GM04503 (cell line): ENCODE measurements at places on chromosomes 4 and X.

DNA sequence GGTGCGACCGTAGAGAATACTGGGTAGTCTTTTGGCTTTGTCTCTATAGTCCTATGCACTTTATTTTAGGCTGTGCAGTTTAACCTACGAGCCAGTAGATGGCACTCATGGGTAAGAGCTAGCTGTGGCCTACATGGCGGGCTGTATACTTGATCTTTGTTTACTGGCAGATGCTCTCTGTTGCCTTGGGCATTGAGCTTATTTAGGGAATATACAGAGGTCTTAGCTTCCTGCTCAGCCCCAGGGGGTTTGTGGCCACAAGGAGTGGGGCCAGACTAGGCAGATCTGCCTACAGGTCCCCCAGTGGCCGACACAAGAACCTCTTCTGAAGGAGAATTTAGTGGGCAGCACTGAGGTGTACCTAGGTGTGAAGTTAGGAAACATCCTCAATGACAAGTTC, 227.6 kb upstream of the HDX start:
- DNase-seq, result peak; percentile 4

- DNase-seq, result no peak
Observed at GRCh38 chrX:120136128-120136527, 20.4 kb upstream of the RHOXF1 start.

- DNase-seq, result no peak
Observed at GRCh38 chr4:35963383-35963782, 280.9 kb downstream of the ARAP2 start.

- no peak for DNase-seq
Observed at GRCh38 chr4:64584981-64585557, 175.8 kb upstream of the TECRL start.

- DNase-seq, result no peak
Observed at GRCh38 chr4:73985528-73985852, 2.5 kb downstream of the PPBP start.

GRCh38 chrX:72317139-72317538, 11.4 kb upstream of the CITED1 start:
- DNase-seq, result no peak

DNA sequence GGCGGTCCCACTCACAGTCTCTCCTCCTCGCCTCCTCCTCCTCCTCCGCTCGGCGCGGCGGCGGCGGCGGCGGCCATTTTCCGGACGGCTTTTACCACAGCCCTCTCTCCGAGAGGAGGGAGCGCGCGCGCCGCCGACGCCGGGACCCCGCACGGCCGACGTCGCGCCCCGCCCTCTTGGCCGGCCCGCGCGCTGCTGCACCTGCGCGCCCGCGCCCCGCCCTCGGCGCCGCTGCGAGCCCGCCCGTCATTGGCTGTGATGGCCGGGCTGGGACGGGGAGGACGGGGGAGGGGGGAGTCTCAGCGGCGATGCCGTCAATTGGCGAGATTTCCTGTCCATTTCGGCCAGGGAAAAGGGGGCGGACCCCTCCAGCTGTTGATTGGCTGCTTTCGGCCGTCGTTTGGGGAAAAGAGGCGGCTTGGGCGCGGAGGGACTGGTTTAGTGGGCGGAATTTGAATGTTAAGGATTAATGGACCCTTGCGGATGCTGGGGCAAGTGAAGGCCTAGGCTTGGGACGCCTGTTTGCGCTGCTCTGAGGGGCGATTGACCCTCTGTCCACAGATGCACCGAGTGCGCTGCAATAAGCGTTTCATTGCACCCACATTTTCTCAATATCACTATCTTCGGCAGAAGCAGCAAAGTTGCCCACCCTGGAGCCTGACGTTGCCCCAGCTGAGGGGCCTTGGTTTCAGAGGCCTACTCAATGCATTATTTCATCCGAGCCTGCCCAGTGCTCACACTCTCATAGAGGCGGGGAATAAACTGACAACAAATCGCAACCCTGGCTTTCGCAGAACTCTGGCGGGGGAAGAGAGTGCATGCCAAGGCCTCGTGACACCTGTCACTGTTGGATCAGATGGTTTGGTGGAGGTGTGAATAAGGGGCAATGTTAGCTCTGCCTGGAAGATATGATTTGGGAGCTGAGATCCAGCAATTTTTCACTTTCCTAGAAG, at the start of gene MECP2:
MECP2 (minus strand) TSS at position 129 of the 953 bp plus-strand sequence.
- peak; percentile 50 for DNase-seq

- DNase-seq, result no peak
Observed at GRCh38 chr4:102678107-102678506, 82.7 kb downstream of the MANBA start.

DNA sequence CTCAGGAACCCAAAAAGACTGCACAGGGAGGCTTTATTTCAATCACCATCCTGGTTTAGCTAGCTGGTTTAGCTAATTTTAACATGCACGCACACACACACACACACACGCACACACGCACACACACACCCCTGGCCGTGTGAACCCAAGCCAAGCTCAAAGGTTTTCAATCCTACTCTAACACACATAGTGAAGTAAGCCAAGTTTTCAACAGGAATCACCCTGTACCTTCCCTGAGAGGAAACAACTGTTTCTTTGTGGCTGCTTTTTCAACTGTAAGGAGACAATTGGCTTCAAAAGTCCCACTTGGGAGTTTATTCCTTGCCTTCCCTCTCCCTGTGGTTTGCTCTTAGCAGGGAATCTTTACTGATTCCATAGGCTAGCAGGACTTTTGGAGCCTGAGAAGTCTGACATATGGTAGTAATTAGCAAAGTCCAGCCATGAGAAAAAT, 98.9 kb upstream of the BMP3 start:
- DNase-seq, result no peak

DNA sequence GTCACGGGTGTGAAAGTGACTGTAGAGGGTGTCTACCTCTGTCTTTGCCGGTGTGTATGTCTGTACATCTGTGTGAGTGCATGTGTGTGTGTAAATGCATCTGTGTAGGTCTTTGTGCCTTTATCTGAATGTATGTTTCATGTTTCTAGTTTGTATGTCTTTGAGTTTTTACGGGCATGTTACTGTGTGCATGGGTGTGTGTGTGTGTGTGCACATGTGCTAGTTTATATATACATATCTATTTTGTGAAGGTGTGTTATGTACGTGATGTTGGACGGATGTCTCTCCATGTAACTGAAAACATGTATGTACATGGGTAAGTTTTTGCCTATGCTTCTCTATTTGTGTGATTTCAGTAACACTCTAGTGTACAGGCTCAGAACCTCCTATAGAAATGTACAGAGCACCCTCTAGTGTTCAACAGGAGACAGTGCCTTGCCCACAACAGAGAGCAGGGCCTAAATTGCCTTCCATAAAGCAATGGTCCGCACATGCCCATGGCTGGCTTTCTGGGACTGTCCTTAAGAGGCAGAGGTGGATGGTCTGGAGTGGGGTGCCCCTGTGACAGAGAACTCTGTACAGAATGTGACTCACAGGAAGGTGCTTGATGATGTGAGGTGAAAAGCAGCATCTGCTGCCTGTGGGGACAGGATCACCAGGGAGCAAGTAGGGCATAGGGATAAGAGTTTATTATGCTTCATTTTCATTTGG, 343.5 kb downstream of the RAPGEF2 start:
- peak; percentile 27 for DNase-seq

- DNase-seq, result no peak
Observed at GRCh38 chr4:169900241-169900845, 125.9 kb downstream of the MFAP3L start.

GRCh38 chrX:101051153-101051548, 760 bp downstream of the TRMT2B start:
- no peak for DNase-seq

GRCh38 chr4:6598127-6598526, 23.1 kb downstream of the MAN2B2 start:
- DNase-seq, result no peak

GRCh38 chr4:77376788-77377460, 219.9 kb downstream of the CCNG2 start:
- DNase-seq, result no peak

DNA sequence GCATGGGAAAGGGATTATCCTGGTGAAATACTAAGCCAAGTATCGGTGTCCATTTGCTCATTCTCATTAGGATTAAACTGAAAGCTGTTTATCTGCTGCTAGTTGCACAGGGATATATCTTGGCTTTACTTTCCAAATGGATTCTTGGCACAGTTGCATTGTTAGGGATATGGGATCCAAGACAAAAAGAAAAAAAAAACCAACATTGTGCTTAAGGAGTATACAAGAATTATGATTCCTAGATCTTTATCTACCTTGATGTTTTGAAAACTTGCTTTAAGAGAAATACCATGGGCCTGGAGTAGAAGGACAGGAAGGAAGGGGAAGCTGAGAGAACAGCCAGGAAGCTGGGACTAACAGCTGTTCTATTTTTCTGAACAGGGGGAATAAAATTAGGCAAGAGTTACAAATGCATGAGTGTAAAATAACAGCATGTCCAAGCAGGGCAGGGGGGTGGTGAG, 107.6 kb downstream of the ATXN3L start:
- no peak for DNase-seq

- no peak for DNase-seq
Observed at GRCh38 chrX:24371391-24371972, 11.0 kb downstream of the SUPT20HL1 start.

GRCh38 chr4:118254368-118254767, 98.4 kb downstream of the PRSS12 start:
- DNase-seq, result no peak

- DNase-seq, result no peak
Observed at GRCh38 chr4:8847764-8848163, 23.9 kb downstream of the HMX1 start.

GRCh38 chr4:84691800-84692199, 108.9 kb downstream of the CDS1 start:
- no peak for DNase-seq

DNA sequence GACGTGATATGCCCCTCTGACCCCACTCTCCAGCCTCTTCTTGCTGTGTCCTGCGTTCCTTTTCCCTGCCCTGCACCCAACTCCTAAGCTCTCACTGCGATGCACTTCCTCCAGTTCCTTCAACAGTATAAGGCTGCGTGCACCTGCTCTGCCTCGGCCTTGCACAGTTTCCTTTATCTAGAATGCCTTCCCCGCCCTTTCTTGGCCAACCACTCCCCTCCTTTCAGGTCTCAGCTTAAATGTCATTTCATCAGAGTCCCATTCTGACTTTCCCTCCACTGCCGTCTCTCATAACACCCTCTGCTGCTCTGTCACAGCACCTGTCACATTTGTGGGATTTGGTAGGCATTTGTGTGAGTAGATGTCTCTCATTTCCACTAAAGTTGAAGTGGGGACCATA, 58.4 kb upstream of the NEIL3 start:
- no peak for DNase-seq

DNA sequence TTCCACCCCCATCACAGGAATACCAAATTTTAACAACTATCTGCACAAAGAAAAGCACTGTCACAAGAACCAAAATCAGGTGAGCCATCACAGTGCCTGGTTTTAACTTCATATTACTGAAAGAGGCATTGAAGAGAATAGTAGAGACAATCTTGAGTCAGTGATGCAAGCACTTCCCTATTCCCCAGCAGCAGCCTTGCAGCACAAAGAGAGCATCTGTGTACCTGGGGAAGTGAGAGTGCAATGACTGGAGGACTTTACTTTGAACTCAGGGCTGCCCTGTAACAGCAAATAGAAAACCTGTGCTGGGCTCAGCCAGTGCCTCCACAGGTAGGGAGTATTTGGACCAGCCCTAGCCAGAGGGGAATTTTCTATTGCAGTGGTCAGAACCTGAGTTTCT, 361.8 kb downstream of the TEX13C start:
- no peak for DNase-seq

DNA sequence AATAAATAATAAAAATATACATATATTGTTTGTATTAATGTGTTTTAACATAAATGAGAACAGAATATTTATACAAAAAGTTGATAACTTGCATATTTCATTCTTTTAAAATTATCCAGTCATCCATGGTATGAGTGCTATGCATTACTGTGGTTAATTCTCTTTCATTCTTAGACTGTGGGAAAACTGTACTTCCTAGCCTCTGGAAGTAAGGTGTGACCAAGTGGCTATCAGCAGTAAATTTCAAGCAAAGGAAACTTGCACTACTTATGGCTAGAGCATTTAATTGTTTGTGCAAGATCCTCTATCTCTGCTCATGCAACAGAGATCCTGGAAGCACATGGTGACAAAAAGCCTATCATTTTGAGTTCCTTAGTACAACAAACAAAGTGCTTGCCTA, 1054.5 kb upstream of the PABPC4L start:
- DNase-seq, result no peak

DNA sequence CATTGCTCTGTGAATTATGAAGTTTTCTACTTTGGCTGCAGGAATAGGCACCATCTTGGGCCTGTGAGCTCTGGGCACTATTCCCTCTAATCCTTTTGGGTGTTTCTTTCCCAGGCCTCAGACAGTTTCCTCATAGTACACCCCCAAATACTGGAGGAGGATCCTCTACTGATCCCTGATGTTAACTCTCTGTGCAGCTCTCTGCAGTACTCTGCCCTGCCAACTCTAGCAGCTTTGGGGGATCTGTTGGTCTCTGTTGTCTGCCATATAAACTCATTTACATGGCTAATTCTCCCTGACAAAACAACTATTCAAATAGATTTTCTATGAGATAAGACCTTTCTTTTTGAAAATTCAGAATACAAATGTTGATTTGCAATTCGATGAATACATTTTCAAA, 29.9 kb downstream of the USP53 start:
- DNase-seq, result no peak

DNA sequence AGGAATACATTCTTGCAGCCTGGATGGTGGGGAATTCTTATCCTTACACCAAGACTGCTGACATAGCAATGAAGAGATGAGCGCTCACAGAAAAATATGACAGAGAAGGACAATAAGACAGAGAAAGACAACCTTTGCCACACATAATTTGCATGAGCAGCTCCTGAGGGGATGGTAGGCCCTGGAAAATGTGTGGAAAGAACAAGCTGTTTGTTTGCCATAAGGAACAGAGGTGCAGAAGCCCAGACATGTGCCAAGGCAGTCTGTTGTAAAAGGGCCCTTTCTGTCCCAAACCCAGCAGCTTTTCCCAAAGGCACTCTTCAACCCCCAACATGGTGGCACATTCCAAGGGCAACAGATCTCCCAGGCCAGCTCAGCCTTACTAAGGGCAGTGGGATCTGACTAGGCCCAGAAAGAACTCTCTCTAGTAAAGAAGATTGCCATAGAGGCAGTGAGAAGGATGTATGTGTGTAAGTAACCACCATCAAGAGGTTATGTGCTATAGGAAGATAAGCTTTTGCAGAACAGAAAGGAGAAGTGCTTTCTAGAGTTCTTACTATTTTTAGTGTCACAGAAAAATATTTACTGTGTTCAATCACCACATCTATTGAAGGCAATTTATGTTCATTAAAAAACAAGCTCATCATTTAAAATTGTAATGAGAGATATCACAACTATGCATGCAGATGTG, 287.0 kb upstream of the RASGEF1B start:
- no peak for DNase-seq

GRCh38 chr4:15811703-15812337, 33.7 kb downstream of the CD38 start:
- DNase-seq, result no peak

- no peak for DNase-seq
Observed at GRCh38 chr4:144906181-144906925, 191.6 kb downstream of the ANAPC10 start.

- DNase-seq, result no peak
Observed at GRCh38 chr4:106615961-106616360, 247.4 kb upstream of the GIMD1 start.
